AG04450 (cell line): ENCODE measurements at places on chromosomes 12 and 14.
A peak's percentile ranks its signal among the peaks of the same experiment; 100 is the strongest.

DNA sequence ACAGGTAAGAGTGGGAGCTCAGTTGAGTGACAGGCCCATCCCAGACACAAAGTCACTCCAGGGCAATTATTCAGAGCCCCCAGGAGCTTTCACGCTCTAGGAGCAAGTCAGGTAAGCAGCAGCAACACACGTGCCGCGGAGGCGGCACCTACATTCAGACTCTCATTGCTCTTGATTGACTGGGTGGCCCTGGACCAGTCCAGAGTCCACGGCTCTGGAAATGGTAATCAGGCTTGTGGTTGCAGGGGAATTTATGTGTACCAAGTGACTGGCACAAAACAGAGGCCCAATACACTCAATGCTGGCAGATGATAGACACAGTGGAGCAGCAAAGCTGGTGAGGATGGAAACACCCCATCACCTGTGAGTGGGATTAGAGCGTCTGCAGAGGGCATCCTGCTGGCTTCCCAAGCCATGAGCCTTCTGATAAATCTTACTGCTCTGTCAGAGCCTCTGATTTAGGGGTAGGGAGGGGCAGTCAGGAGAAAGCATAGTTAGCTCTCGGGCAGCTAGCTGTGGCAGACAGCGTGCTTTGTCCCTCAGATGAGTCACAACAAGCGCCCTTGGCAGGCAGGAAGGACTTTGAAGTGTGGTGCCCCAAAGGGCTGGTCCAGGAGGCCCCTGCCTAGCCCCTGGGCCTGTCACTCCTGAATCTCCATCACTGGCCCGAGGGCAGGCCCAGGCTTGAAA, 344.7 kb downstream of the CACNA1C start:
- DNase-seq: no peak

- no peak for DNase-seq
Measured at GRCh38 chr12:129696926-129697325, 206.9 kb downstream of the TMEM132D start.

- DNase-seq: peak; percentile 34
Measured at GRCh38 chr14:102096569-102097188, 9.8 kb upstream of the HSP90AA1 start.

- DNase-seq: no peak
Measured at GRCh38 chr14:103530390-103530789, 1.4 kb downstream of the TRMT61A start.

GRCh38 chr12:16269946-16270345, 7.5 kb downstream of the SLC15A5 start:
- DNase-seq: no peak

DNA sequence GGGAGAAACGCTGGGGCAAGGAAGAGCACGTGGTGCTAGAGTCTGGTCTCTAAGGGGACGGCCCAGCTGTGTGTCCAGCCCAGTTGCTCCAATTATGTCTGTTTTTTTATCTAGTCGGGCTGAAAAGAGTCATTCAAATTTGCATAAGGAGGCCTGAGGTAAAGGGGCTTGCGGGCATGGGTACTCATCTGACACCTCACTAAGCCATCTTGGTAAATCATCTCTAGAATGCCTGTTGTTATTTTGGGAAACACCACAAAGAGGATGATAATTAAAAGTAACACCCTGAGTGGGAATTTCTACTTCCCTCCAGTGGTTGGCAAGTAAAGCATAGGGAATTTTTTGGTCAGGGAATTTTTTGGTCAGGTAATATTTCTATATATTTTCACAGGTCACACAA, 196.1 kb upstream of the ALG10B start:
- DNase-seq: no peak

- no peak for DNase-seq
Measured at GRCh38 chr12:99450036-99450630, 197.4 kb upstream of the GARIN6 start.

GRCh38 chr12:129145381-129145780, 292.1 kb downstream of the GLT1D1 start:
- DNase-seq: no peak

- DNase-seq: no peak
Measured at GRCh38 chr14:71731096-71731495, 201.1 kb upstream of the RGS6 start.

DNA sequence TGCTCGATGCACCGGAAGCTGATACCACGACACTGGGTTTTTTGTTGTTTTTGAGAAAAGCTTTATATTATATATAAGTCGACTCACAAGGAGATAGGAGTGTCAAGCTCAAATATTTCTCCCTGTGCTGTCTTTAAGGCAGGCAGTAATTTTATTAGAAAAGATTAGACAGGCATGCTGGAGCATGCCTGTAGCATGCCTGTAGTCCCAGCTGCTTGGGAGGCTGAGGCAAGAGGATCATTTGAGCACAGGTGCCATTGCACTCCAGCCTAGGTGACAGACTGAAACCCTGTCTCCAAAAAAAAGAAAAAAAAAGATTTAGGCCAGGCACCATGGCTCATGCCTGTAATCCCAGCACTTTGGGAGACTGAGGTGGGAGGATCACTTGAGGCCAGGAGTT, 51.8 kb downstream of the GNS start:
- no peak for DNase-seq

- DNase-seq: no peak
Measured at GRCh38 chr12:103791350-103791920, 49.6 kb downstream of the NT5DC3 start.

GRCh38 chr12:84912198-84913128, at the start of gene SLC6A15:
SLC6A15 (minus strand) TSS chr12:84912799; CDS start chr12:84892120, 20,679 bp downstream.
- no peak for DNase-seq

- peak; percentile 66 for DNase-seq
Measured at GRCh38 chr12:45409966-45410365, 194.1 kb downstream of the ANO6 start.

GRCh38 chr14:103695296-103696069, 19.8 kb downstream of the XRCC3 start:
- no peak for DNase-seq

- DNase-seq: no peak
Measured at GRCh38 chr12:22318108-22318737, 16.3 kb downstream of the ST8SIA1 start.

DNA sequence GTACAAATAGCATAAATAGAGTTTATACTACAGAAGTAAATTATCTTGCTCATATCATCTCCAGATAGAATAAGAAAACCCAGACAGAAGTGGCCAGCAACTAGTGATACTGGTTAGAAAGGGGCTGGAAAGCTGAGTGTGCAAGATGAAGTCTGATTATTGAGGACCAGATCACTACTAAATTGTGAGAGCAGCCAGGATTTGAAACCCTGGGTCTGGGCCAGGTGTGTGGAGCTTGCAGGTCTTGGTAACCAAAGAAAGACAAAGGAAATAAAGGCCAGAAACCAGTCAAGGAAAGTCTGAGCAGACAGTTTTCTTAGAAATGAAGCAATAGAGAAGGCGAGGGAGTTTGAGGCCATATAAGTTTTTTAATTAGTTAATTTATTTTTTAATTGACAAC, 611.8 kb downstream of the ETNK1 start:
- no peak for DNase-seq

GRCh38 chr12:110317911-110318310, 36.9 kb downstream of the ATP2A2 start:
- DNase-seq: no peak

GRCh38 chr12:121561009-121561395, 19.8 kb downstream of the KDM2B start:
- no peak for DNase-seq

- peak; percentile 16 for DNase-seq
Measured at GRCh38 chr14:87013583-87013982, 979.4 kb downstream of the GALC start.

GRCh38 chr14:54169254-54169924, 212.8 kb upstream of the BMP4 start:
- no peak for DNase-seq
